Mesenchymal stem cell (in vitro differentiated cells and primary cell): ENCODE measurements at places on chromosomes 11 and 22.

DNA sequence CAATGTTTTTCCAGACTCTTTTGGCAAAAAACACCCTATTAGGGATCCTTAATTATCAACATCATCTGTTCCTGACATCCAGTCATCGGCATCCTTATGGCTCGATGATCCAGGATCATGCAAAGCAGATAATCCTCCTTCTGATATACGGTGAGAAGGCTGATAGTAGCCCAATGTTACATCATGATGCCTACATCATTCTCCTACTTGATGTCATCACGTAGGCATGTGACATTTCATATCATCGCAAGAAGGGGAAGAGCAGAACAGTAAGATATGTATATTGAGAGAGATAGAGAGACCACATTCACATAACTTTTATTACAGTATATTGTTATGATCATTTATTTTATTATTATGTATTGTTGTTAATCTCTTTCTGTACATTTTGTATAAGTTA is 168.6 kb downstream of the ADAMTS15 start:
- no peak overlapping the region for H3K27ac ChIP-seq
- no peak overlapping the region for H3K4me3 ChIP-seq
- peaks cover 2% of the 10 kb centered on the region for H3K4me1 ChIP-seq
- no peak for DNase-seq
- H3K36me3 ChIP-seq, result no peaks in the 10 kb centered on the region
- peaks cover 3% of the 10 kb centered on the region for H3K27me3 ChIP-seq

- no peaks in the 10 kb centered on the region for H3K4me1 ChIP-seq
- H3K27me3 ChIP-seq, result no peaks in the 10 kb centered on the region
- H3K4me3 ChIP-seq, result no peak overlapping the region
- H3K27ac ChIP-seq, result no peak overlapping the region
- peak; percentile 62 for DNase-seq
These were observed 461.7 kb upstream of the TENM4 start for GRCh38 chr11:79902493-79902892.

GRCh38 chr11:25065746-25066145 is 568.9 kb downstream of the LUZP2 start:
- H3K27ac ChIP-seq, result no peak overlapping the region
- no peak overlapping the region for H3K4me3 ChIP-seq
- H3K27me3 ChIP-seq, result no peaks in the 10 kb centered on the region
- DNase-seq, result peak; percentile 26
- no peaks in the 10 kb centered on the region for H3K36me3 ChIP-seq
- no peaks in the 10 kb centered on the region for H3K4me1 ChIP-seq

- H3K4me1 ChIP-seq, result no peaks in the 10 kb centered on the region
- H3K27me3 ChIP-seq, result no peaks in the 10 kb centered on the region
- H3K27ac ChIP-seq, result no peak overlapping the region
- H3K36me3 ChIP-seq, result no peaks in the 10 kb centered on the region
- no peak overlapping the region for H3K4me3 ChIP-seq
These were observed 621.3 kb downstream of the ETS1 start for GRCh38 chr11:127965939-127966668.

DNA sequence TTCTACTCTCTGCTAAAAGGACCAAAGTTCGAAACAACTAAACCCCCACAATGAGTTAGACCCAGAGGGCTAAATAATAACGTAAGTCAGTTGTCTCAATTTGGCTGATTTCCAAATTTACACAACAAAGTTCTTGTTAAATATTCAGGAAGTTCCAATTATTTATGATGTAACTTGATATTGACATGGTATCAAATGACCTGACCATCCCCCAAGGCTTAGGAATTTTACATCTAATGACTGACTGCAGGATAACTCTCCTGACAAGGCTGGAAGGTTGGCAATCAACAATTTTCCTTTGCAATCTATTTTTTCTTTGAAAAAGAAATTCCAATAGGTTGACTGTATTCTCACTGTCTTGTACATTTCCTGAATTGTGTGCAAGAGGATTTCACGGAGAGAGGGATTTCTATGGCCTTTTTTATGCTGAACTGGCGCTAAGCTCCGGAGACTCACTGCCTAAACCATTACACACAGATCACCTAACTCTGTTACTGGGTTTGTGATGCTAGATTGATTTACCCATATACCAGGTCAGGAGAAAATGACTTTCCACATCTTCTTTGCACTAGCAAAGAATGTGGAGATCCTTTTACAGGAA is 9.6 kb upstream of the CDON start:
- peaks cover 33% of the 10 kb centered on the region for H3K27me3 ChIP-seq
- no peak overlapping the region for H3K27ac ChIP-seq
- no peak overlapping the region for H3K4me3 ChIP-seq

DNA sequence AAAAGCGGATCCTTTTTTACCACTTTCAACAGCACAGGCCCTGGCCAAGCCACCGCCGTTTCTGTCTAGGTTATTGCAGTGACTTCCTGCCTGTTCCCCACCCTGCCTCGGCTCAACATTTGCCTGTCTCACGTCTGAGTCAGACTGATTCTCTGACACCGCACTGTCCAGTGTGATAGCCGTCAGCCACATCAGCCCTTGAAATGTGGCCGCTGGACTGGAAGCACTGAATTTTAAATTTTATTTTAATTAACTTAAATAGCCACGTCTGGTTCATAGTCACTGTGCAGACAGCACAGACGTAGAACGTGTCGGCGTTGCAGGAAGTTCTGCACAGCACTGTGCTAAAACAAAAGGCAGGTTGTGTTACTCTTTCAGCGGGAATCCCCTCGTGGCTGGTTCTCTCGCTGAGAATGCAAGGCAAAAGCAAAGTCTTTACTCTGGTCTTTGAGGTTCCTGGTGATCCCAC is 56.3 kb upstream of the ADSL start:
- no peaks in the 10 kb centered on the region for H3K27me3 ChIP-seq
- no peak overlapping the region for H3K4me3 ChIP-seq
- H3K36me3 ChIP-seq, result peaks cover 38% of the 10 kb centered on the region
- DNase-seq, result peak; percentile 30
- H3K4me1 ChIP-seq, result peaks cover 2% of the 10 kb centered on the region

DNA sequence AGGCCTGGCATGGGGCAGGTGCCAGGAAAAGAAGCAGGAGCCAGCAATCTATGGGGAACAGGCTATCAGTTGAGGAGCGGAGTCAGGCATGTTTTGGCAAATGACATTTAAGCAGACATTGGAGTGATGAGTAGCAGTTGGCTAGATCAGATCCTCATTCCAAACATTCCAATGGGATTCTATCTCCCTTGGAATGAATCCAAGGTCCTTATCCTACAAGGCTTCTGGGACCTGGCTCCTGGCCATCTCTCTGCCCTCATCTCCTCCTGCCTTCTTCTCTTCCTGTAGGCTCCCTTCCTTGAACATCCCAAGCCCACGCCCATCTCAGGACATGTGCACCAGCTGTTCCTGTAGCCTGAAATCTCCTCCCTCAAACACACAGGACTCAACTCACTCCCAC is 1074.5 kb downstream of the TBC1D22A start:
- no peak for DNase-seq
- H3K4me1 ChIP-seq, result no peaks in the 10 kb centered on the region
- H3K4me3 ChIP-seq, result no peak overlapping the region
- H3K27ac ChIP-seq, result no peak overlapping the region

DNA sequence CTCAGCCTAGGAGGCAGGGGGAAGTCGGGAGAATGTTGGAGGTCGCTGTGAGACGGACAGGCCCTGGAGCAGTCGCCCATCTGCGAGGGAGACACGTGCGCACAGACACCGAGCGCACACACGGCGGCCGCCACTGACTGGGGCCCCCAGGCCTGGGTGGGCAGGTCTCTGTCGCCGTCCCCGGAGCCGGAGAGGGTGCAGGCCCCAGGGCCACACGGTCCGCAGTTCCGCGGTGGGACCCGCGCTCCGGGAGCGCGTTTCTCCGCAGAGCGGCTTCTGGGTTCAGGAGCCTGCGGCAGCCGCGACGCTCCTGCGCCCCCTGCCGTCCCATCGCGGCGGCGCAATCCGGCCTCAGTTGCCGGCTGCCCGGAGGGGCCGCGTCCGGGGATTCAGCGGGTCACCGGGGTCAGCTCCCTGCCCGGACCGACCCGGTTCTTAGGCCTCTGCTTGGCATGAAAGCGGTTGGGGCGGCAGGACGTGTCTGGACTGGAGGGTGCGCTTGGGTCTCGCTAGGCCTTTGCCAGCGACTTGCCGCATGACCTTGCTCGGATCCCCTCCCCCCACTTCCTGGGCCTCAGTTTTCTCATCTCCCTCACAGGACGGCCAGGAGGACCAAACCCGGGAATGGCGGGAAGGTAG is 31.2 kb downstream of the PDE2A start:
- peaks cover 18% of the 10 kb centered on the region for H3K4me1 ChIP-seq
- no peak overlapping the region for H3K27ac ChIP-seq
- H3K4me3 ChIP-seq, result peak overlapping the region; percentile 57

- H3K27me3 ChIP-seq, result peaks cover 32% of the 10 kb centered on the region
- H3K27ac ChIP-seq, result no peak overlapping the region
- peaks cover 2% of the 10 kb centered on the region for H3K4me1 ChIP-seq
- no peak for DNase-seq
- H3K36me3 ChIP-seq, result no peaks in the 10 kb centered on the region
These were observed 39.4 kb upstream of the RTL6 start for GRCh38 chr22:44537467-44537866.

DNA sequence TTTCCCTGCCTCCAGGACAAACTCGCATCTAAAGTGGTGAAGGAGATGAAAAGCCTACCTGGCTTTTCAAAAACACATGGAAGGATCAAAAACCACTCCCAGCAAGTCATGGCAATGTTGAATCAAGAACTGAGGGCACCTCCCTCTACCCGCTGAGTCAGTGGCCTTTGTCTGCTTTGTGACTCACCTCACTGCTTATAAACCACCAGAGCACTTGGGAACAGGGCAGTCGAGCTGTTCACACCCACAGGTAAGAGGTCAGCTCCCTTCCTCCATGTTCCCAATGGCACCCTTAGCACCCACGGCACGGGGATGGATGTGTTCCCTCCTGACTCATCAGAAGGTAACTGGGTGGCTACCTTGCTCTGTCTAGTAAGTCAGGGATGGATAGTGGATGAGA is 21.7 kb downstream of the TENM4 start:
- no peak overlapping the region for H3K4me3 ChIP-seq
- no peak overlapping the region for H3K27ac ChIP-seq
- peak; percentile 27 for DNase-seq
- H3K27me3 ChIP-seq, result no peaks in the 10 kb centered on the region
- peaks cover 10% of the 10 kb centered on the region for H3K4me1 ChIP-seq
- H3K36me3 ChIP-seq, result no peaks in the 10 kb centered on the region

GRCh38 chr11:90229791-90230190 is 6.9 kb upstream of the CHORDC1 start:
- no peak overlapping the region for H3K4me3 ChIP-seq
- no peak overlapping the region for H3K27ac ChIP-seq
- no peaks in the 10 kb centered on the region for H3K4me1 ChIP-seq

DNA sequence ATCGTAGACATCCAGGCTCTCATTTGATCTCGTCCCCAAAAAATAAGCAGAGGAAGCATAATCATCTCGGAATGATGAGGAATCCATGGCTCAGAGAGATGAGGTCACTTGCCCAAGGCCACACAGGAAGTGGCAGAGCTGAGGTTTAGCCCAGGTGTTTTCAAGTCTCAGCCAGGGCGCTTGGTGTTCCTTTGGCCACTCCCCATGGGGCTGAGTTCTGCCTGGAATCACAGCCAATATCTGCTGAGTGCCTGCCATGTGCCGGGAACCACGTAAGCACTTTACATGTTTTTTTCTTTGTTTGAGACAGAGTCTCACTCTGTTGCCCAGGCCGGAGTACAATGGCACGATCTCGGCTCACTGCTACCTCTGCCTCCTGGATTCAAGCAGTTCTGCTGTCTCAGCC is 29.5 kb upstream of the MYH9 start:
- H3K4me1 ChIP-seq, result peaks cover 15% of the 10 kb centered on the region
- DNase-seq, result no peak
- H3K4me3 ChIP-seq, result no peak overlapping the region
- no peaks in the 10 kb centered on the region for H3K36me3 ChIP-seq
- H3K27ac ChIP-seq, result peak overlapping the region; percentile 38

- no peak overlapping the region for H3K27ac ChIP-seq
- no peaks in the 10 kb centered on the region for H3K27me3 ChIP-seq
- no peaks in the 10 kb centered on the region for H3K36me3 ChIP-seq
These were observed 16.2 kb upstream of the EIF4G2 start for GRCh38 chr11:10824888-10825287.

GRCh38 chr11:92071660-92072059 is 153.0 kb upstream of the FAT3 start:
- no peak overlapping the region for H3K27ac ChIP-seq
- no peak for DNase-seq
- H3K4me1 ChIP-seq, result no peaks in the 10 kb centered on the region
- no peaks in the 10 kb centered on the region for H3K36me3 ChIP-seq

DNA sequence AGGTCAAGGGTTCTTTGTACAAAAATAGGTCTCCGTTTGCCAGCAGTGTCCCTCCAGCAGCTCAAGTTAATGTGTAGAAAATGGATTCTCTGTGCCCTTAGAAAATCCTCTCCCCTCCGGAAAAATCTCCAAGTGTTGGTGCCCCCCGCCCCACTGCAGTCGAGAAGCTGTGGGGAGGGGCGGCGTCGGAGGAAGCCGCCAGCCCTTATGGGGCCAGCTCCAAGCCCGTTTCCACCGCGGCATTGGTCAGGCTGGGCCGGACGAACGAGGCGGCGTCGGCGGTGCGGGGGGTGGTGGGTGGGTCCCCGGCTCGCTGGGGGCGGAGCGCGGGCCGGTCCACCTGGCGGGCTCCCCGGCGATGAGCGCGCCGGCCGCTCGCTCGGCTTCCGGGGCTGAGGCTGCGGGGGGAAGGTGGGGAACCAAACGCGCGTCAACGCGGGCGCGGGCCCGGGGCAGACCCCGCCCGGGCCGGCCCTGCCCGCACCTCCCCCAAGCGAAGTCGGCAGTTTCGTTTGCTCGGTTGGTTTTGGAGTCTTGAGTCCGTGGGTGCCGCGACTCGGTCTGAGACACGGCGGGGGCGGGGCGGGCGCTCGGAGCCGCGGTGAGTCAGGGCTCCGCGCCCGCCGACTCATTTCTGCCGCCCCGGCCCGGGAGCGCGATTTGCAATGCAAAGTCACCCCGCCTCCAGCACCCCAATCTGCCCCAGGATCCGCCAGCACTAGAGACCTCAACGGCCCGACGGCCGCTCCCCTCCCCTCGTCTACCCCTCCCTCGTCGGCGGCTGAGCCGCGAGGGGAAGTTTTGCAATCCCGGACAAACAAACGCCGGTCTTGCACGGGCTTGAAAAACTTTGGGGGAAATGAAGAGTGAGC is 1.4 kb downstream of the ASCL2 start:
- H3K27me3 ChIP-seq, result peaks cover 84% of the 10 kb centered on the region
- peaks cover 11% of the 10 kb centered on the region for H3K4me1 ChIP-seq
- H3K36me3 ChIP-seq, result no peaks in the 10 kb centered on the region
- peak overlapping the region; percentile 32 for H3K4me3 ChIP-seq
- DNase-seq, result peak; percentile 18
- no peak overlapping the region for H3K27ac ChIP-seq

DNA sequence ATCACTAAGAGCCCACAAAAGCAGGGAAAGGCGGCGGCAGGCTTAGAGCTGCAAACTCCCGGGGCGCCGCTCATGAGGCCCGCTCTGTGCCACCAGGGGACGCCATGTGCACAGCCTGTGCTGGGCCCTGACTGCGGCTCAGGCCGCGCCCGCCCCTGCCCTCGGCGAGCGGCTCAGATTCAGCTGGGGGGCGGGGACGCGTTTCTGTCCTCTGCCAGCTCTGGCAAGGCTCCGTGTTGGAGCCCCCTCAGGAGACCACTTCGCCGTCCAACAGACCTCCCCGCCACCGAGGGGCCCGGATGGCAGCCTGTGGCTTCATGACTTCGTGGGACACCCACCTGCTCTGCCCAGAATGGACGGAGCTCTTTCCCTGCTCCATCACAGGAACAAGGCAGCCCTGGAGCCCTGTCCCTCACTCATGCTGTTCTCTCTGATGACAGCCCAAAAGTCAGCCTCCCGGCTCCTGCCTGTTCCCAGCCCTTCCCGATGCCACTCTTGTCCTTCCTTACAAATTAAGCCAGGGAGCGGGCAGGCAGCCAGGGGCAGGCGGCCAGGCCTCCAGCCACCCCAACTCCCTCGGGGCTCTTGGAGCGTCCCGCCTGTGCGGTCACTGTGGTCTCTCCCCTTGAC is 69.1 kb downstream of the NAT10 start:
- H3K27me3 ChIP-seq, result peaks cover 16% of the 10 kb centered on the region
- DNase-seq, result peak; percentile 69
- peaks cover 6% of the 10 kb centered on the region for H3K4me1 ChIP-seq
- peak overlapping the region; percentile 51 for H3K4me3 ChIP-seq
- peaks cover 25% of the 10 kb centered on the region for H3K36me3 ChIP-seq
